Frontal cortex (tissue), 4 donors: ENCODE measurements at places on chromosomes 7 and 10. TPM values are rescaled to one million over a fixed set of nuclear protein-coding genes. Genes with fewer than 3 reads are reported as not detected.
A peak's percentile ranks its signal among the peaks of the same experiment; 100 is the strongest.

DNA sequence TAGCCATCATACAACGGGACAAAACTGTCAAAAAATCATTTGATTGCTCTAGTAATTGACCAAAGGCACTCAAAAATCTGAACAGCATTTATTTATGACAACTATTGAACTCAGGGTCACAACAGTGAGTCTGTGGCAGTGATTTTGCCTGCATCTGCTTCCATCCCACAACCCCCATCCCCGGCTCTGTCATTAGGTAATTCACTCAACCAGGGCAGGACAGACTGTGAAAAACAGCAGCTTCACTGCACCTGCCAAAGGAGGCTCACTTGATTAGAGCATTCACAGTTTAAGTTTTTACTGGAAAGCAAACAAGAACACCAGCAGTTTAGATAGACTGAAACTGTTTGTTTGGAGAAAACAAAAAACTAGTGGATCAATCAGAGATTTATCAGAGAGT, 22.2 kb downstream of the NRCAM start:
- no peak for DNase-seq

The LRIT1 gene
- total RNA-seq, result not detected

DNA sequence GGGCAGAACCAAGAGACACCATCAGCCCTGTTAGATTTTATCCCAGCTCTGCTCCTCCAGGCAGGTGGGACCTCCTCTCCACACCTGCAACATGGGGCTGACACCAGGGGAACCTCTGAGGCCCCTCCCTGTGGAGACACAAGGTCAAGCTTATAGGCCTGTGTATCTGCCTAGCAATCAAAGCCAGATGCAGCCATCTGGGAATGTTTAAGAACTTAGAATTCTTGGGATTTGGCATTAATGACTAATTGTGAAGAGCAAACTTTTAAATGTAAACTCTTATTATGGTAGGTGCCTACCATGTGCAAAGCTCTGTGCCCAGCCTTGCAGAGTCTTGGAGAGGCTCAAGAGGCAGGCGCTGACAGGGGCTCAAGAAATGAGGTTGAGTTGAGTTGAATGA, 52.1 kb downstream of the TBATA start:
- DNase-seq, result no peak

DNA sequence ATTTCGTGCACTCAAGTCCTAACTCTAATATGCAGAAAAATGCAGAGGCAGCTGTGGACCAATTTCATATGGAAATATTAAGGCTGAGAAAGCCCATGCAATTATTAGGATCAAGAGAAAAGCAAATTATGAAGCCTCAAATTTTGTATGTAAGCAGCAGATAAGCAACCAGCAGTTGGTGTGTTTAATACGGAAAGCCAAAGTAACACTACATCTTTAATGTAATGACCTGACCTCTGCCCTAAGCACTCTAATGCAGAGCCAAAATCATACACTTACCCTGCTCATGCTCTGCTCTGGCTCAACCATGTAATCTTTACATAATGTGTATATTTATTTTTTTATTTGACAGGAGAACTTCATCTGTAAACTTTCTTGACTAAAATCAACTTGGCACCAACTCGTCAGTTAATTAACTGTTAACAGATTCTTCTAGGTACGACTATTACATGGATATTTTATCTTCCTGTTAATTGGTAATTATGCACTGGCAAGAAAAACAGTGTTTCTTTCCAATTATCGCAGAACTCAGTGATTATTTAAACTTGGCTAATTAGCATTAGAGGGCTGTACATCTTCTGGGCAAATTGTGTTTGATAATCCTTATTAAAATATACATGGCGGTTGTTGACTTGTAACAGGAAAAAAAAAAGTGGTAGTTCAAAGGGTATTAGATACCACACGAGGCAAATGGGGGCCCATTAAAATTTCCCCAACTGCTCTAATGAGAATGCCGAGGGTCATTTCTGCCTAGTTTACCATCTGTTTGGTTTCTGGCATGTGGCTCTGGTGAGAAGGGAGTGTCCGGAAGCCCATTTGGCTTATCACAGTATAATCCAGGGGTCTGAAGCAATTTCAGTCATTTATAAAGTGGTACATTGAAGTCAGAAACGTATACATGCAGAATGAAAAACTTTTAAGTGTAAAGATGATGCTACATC, 94.5 kb downstream of the RELN start:
- DNase-seq, result no peak

- no peak for DNase-seq
These were observed 85.0 kb downstream of the SGMS1 start for GRCh38 chr10:50538555-50539398.

- no peak for DNase-seq
These were observed 47.3 kb upstream of the INSYN2A start for GRCh38 chr10:127243490-127244272.

The GCK gene
- total RNA-seq, result 6.5 TPM

The LSM5 gene
- total RNA-seq, result 28.9 TPM

GRCh38 chr10:2150288-2150687, 413.0 kb upstream of the ADARB2 start:
- DNase-seq, result no peak

- DNase-seq, result peak; percentile 73
These were observed at the start of gene EBF3 for GRCh38 chr10:129963641-129964501. TSS of gene EBF3 (minus strand) at chr10:129964274. CDS start at chr10:129963768, 506 bp downstream.

The PGAM2 gene
- 4.5 TPM for total RNA-seq

DNA sequence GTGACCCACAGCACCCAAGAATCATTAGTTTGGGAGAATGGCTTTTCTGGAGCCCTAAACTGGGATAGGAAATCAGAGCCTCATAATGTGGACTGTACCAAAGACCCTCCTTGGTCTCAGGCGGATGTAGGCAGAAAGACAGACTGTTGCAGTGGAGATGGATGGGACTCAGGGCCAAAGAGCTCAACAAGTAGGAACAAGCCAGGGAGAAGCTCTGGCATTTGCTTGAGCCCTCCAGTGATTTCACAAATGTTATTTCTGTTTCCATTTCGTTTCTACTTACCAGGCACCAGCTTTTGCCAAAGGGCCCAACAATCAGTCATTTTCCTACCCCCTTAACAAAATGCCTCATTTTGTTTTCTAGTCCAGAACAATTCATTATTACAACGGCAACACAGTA, 762.7 kb downstream of the KCNMA1 start:
- DNase-seq, result no peak
